Left renal pelvis (tissue), 4 donors: ENCODE measurements at places on chromosomes 12 and 14. TPM values are rescaled to one million over a fixed set of nuclear protein-coding genes. Genes with fewer than 3 reads are reported as not detected.

Gene RPGRIP1
- polyA plus RNA-seq: 0.52 TPM

DNA sequence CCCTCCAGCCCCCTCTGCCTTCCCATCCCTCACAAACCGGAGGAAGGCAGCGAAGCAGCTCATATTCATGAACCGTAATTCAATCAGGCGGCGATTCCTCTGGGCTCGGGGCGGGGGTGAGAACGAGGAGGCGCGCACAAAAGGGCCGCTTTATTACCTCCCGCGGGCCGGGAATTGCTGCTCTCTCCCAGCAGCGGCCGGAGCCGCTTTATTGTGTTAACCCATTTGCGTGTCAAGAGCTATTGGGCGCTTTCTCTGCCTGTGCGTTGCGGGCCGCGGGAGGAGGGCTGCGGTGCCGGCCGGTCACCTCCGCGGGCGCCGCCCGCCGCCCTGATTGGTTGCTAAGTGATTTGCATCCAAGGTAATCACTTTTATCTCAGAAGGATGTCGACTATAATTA lies 4.8 kb downstream of the FAM222A start:
- no peak for DNase-seq

- DNase-seq: no peak
Measured at GRCh38 chr14:56885825-56886224, 75.5 kb upstream of the OTX2 start.

- no peak for DNase-seq
Measured at GRCh38 chr12:105935981-105936380, 202.8 kb downstream of the NUAK1 start.

DNA sequence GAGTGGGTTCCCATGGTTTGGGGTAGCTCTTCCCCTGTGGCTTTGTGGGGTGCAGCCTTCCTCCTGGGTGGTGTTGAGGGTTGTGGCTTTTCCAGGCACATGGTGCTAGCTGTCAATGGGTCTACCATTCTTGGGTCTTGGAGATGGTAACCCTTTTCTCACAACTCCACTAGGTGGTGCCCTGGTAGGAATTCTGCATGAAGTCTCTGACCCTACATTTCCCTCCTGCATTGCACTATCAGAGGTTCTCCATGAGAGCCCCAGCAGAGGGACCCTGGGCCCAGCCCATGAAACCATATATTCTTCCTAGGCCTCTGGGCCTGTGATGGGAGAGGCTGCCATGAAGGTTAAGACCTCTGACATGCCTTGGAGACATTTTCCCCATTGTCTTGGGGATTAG lies 1093.3 kb downstream of the SLC16A7 start:
- no peak for DNase-seq

Gene SLC35F4
- 3.2 TPM for polyA plus RNA-seq

- no peak for DNase-seq
Measured at GRCh38 chr14:55519473-55520080, 60.4 kb upstream of the KTN1 start.

DNA sequence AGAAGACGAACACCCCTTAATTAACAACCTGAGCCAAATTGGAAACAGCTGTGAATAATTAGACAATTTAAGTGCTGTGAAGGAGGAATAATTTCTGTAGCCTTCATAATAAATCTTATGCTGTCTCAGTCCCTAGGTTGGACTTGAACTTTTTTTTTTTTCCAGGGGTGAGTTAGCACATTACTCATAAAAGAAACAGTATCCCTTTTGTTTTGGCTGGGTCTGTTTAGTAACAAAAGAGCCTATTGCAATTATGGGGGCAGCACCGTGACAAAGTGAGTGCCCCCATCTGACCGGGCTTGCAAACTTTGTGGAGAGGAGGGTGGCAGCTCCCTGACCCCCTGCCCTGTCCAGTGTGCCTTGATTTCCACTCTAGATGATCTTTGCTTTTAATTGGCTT lies 167.4 kb downstream of the DICER1 start:
- DNase-seq: no peak

DNA sequence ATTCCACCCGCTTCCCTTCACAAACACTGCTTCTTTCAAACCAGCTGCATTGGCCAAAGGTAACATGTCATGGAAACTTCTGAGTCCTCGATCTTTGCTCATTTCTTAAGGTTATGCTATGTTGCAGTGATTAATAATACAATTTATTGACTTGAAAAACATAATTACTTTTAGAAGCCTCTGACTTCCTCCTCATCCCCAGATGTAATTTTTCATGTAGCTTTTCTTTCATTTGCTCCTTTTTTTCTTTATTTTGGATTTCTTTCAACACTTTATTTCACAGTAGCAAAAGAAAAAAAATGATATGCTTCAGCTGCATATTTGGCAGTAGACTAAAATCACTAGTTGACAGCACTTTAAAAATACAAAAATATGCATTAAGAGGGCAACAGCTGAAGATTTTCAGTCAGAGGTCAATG lies 116.2 kb downstream of the LRRIQ1 start:
- peak; percentile 55 for DNase-seq

- DNase-seq: no peak
Measured at GRCh38 chr12:61220337-61220736, 1039.9 kb upstream of the USP15 start.

DNA sequence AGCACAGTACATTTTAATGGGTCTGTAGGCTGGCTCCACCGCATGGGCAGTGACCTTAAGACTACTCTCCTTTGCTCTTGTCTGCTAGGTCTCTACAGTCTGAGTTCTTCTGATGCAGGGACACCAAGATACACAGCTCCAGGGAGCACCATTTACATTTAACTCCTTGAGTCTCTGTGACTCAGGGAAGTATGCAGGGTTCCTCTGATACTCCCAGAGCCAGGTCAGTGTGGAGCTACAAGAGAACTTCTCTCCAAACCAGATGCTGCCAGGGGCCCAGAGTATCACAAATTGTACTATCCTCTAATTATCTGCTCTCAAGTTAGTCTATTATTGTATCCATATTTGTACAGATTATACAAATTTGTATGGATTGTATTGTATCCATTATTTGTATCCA lies 15.2 kb downstream of the ZFP36L1 start:
- DNase-seq: no peak

- no peak for DNase-seq
Measured at GRCh38 chr14:89902881-89903280, 51.6 kb downstream of the EFCAB11 start.

GRCh38 chr12:57793920-57794319 lies 11.3 kb downstream of the TSFM start:
- DNase-seq: no peak

DNA sequence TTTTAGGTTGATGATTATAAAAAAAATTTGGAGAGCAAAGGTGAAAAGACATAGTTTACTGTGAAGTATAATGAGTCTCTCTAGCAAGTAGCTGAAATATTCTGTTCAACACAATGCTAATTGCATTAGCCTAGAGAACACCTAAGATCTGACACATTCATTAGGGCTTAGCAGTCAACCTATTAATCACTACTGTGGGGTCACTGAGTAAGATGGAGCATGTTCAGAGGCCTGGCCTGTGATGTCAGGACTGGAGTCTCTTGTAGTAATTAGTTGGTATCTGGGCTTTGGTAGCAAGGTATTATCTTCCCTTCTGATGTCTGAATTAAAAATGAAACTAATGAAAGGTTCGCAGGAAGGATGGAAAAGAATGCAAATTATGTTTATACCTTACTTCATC lies 112.7 kb downstream of the SLC16A7 start:
- no peak for DNase-seq
